ENCODE measurements at places on chromosomes 3 and 15.

DNA sequence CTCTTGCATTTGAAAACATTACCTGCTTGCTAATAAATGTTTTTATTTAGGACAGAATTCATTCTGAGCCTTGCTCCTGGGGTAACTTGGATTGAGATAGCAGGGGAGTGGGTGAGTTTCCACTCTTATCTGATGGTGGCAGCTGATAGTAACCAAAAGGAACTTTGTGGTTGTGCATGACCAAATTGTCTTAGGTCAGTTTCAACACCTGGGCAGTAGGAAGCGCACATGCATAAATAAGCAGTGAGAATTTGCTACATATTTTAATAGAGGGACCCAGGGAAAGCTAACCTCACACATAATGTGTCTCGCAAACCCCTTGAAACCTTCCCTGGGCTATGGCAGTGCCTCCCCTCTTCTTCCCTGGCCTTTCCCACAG, 65.4 kb upstream of the XCR1 start:
- no peak for DNase-seq

DNA sequence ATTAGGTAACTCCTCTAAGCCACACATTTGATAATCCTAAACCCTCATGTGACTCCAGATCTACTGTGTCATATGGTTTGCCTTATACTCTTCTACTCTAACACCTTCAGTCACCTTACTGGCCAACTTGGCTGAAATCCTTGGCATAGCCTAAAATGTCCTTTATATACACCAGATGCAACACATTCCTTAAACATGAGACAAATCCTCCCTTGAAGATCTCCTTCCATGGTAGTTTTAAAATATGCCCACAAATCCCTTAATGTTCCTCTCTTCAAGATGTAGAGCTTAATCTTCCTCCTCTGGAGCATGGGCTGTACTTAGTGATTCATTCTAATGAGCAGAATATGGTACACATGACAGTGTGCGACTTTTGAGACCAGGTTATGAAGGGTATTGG, 238.9 kb downstream of the SUCLG2 start:
- no peak for DNase-seq

DNA sequence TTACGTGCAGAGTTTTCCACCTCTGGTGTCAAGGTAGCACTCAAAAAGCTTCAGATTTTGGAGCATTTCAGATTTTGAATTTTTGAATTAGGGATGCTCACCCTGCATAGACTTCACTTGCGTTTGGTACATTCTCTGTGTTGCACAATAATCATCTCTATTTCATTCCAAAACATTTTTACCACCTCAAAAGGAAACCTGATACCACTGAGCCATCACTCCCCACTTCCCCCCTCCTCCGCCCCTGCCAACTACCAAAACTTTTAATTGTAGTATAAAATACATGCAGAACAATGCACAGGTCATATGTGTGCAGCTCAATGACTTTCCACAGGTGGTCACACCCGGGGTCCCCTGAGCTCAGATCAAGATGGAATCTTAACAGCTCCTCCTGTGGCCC, 208.8 kb downstream of the SV2B start:
- DNase-seq = no peak

- no peak for DNase-seq
These were observed 78.5 kb upstream of the CCNL1 start for GRCh38 chr3:157238457-157238856.

- no peak for DNase-seq
These were observed 98.1 kb downstream of the SEMA5B start for GRCh38 chr3:122929188-122930062.

DNA sequence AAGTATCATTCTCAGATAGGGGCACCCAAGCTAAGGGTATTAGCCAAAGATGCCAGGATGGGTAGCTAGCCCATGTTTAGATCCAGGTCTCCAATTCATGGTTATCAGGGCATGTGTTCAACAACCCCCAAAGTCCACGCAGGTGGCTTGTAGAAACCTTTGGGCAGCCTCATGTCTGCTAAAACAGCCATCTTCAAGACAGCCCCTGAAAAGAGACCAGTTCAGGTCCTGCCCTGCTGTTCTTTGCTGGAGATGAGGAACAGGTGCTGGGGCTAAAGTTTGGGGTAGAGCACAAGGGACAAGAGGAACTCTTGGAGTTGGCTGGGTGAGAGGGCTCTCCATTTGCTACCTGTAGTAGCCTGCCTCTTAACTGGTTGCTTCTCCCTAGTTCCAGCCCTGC, 4.6 kb downstream of the PPM1M start:
- no peak for DNase-seq

- no peak for DNase-seq
These were observed 5.0 kb downstream of the ABTB1 start for GRCh38 chr3:127677541-127678314.

DNA sequence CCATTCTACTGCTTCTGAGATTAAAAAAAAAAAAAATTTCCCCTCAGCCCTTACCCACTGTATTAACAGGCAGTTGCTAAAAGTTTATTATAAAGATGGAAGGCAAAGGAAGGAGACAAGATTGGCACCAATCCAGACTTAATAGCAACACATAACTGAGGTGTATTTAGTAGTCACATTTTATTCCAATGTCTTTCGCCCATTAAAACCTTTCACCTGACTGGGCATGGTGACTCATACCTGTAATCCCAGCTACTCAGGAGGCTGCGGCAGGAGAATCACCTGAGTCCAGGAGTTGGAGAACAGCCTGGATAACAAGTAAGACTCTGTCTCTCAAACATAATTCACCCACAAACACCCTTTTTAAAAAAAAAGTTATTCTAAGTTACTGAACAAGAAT, 4.4 kb downstream of the ACAP2 start:
- DNase-seq = no peak

DNA sequence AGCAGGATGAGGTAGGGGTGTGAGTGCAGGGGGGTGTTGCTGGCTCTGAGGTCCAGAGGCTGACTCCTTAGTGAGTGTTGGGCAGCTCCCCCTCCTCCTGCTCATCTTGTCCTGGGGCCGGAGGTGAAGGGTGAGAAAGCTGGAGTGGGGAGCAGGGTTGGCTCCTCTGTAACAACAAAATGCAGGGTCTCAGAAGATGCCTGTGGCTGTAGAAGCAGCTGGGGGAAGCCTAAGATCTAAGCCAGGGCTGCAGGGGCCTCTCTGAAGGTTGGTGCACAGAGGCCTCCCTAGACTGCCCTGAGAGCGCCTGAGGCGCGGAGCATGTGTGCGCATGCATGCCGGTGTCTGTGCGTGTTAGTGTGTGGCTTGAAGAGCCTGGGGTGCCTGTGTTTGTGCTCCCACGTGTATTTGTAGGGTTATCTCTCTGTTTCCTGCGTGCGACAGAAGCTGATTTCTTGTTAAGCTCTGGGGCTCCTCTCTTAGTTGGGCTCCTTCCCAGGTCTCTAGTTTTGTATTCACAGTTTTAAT, 5.3 kb upstream of the HDAC11 start:
- no peak for DNase-seq
